ENCODE measurements at places on chromosomes 4 and X. TPM values are rescaled to one million over a fixed set of nuclear protein-coding genes. Genes with fewer than 3 reads are reported as not detected.

Gene PNMA3
- total RNA-seq, result 0.54 TPM

Gene SAT1
- total RNA-seq, result 166 TPM

DNA sequence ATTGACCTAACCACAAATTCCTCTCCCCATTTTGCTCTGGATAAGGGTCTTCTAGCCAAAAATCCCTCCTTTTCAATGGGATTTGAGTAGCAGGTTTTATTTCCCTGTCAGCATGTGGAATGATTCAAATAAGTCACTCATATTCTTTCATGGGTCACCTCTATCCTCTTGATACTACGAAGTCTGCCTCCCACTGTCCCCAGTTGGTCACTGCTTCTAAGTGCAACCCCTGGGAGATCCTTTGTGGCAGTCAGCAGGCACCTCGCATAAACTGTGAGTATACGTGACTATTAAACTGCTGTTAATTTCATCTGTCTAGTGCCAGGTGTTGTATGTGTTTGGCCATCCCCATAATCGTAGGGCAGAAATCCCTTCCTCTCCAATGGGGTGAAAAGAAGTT lies 1667.9 kb upstream of the PCDH7 start:
- no peak for DNase-seq

GRCh38 chr4:177673985-177674489 lies 231.8 kb upstream of the AGA start:
- no peak for DNase-seq

- DNase-seq, result no peak
Measured at GRCh38 chr4:127203562-127204200, 429.1 kb upstream of the INTU start.

DNA sequence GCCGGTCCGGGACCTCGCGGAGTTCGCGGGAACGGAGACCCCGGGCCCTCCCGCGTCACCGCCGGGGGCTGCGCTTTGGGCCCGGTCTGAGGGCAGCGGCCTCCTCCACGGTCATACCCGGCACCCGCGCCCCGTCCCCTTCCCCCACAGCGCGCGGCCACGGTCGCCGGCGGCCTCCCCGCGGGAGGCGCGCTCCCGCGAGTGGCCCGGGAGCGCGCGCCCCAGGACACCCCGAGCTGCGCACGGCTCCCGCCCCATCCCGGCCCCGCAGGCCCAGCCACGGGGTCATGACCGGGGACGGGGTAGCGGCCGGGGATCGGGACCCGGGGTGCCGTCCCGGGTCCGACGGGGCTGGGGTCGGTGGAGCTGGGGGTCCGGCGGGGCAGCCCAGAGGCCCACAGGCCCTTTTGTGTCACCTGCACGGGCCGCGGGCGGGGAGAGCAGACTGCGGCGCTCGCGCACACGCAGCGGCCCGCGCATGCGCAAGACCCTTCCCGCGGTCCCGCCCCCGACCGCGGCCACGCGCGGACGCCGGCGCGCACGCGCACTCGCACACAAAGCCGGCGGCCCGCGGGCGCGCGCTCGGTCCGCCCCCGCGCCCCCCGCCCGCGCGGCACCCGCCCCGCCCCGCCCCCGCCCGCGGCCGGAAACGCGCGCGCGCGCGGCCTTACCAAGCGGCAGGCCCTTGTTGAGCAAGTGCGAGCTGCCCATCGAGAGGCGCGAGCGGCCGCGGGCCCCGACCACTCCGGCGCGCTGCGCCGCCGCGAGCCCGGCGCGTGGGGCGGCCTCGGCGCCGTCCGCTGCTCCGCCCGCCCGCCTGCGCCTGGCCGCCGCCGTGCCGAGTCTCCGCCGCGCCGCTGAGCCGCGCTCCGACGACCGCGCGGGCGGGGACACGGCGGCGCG lies at the start of gene CTBP1:
TSS of gene CTBP1 (minus strand) at position 886 of the 903 bp plus-strand sequence. CDS start 7,799 bp downstream, outside the sequence.
- DNase-seq, result peak; percentile 89
